Activated naive CD8-positive, alpha-beta T cell treated with anti-CD3 and anti-CD28 coated beads, Interleukin-2, amount 10 ng/mL, durations not matched to agents 7 days and 5 days (primary cell): ENCODE measurements at places on chromosomes 4 and X. TPM values are rescaled to one million over a fixed set of nuclear protein-coding genes. Genes with fewer than 3 reads are reported as not detected.

Gene IL13RA2
- total RNA-seq, result not detected

Gene FRMPD3
- total RNA-seq, result 2.0 TPM

Gene RNF128
- total RNA-seq, result not detected

- no peak overlapping the region for H3K4me3 ChIP-seq
- no peaks in the 10 kb centered on the region for H3K27me3 ChIP-seq
- H3K36me3 ChIP-seq, result no peaks in the 10 kb centered on the region
- H3K27ac ChIP-seq, result no peak overlapping the region
- H3K4me1 ChIP-seq, result no peaks in the 10 kb centered on the region
- DNase-seq, result no peak
Observed at GRCh38 chr4:125353131-125353530, 38.4 kb downstream of the FAT4 start.

Gene RAB40AL
- 0.33 TPM for total RNA-seq

DNA sequence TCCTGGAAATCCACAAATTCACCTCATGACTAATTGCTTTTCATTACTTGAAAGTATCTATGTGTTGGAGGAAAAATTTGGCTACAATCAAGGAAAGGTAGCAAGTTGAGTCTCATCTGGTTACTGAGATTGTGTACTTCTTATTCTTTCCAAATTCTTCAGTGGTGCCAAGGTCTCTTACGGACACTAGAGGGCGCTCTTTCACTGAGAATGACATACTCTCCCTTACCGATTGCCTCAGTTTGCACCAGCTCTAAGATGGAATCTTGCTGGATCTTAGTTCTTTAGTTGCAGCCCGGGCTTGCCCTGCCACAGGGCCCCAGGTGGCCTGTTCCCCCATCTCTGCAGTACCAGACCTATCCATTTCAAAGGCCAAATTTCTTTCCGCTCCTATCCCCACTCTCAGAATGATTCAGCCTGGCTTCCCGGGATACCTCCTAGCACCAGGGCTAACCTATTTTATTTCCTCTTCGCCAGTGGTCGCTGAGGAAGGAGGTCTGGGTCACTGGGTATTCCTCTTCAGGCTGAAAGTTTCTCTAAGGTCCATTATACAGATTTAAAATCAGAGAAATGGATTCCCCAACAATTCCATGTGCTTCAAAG is 24.6 kb upstream of the GPR50 start:
- no peak overlapping the region for H3K27ac ChIP-seq
- DNase-seq, result no peak
- no peaks in the 10 kb centered on the region for H3K36me3 ChIP-seq

Gene VCX
- total RNA-seq, result not detected
